Colonic mucosa (tissue), 4 donors: ENCODE measurements at places on chromosomes 2 and 18.
A peak's percentile ranks its signal among the peaks of the same experiment; 100 is the strongest.

- DNase-seq, result no peak
Observed at GRCh38 chr18:3494245-3494526, 44.2 kb downstream of the TGIF1 start.

- no peak for DNase-seq
Observed at GRCh38 chr2:36586672-36587071, 11.3 kb downstream of the FEZ2 start.

DNA sequence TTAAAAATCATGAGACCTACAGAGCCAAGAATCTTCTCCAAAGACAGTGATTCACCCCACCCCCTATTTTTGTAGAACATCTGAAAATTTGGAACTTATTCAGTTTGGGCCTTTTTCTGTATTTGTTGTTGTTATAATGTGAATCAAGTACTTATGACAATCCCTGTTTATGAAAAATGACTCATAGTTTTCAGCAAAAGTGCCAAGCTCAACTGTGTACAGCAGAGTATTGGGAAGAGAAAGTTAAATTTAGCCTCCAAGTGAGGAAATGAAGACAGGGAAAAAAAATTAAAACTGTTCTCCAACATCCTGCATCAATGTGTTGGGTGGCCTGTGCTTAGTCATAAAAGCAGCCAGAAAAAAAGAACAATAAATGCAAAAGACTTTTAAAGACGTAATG is 46.2 kb downstream of the LRATD1 start:
- no peak for DNase-seq

GRCh38 chr2:176852667-176853066 is 359.9 kb upstream of the HNRNPA3 start:
- no peak for DNase-seq

DNA sequence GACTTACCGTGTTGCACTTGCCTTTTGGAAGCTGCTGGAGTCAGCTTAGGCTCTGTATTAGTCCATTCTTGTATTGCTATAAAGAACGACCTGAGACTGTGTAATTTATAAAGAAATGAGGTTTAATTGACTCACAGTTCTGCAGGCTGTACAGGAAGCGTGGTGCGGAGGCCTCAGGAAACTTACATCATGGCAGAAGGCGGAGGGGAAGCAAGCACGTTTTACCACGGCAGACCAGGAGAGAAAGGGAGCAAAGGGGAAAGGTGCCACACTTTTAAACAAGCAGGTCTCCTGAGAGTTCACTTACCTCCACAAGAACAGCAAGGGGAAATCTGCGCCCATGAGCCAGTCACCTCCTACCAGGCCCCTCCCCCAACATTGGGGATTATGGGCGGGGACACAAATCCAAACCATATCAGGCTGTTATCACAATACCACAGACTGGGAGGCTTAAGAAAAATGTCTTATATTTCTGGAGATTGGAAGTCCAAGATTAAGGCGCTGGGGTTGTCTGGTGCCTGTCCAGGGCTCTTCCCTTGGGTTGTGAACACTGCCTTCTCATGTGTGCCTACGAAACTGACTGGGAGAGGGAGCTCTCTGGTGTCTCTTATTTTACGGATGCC is 3.6 kb upstream of the D2HGDH start:
- no peak for DNase-seq

- DNase-seq, result no peak
Observed at GRCh38 chr2:10478916-10479315, 30.8 kb upstream of the ODC1 start.

GRCh38 chr18:27599202-27599829 is 414.2 kb upstream of the CHST9 start:
- peak; percentile 52 for DNase-seq

- DNase-seq, result no peak
Observed at GRCh38 chr2:15768615-15769014, 171.7 kb upstream of the MYCN start.

DNA sequence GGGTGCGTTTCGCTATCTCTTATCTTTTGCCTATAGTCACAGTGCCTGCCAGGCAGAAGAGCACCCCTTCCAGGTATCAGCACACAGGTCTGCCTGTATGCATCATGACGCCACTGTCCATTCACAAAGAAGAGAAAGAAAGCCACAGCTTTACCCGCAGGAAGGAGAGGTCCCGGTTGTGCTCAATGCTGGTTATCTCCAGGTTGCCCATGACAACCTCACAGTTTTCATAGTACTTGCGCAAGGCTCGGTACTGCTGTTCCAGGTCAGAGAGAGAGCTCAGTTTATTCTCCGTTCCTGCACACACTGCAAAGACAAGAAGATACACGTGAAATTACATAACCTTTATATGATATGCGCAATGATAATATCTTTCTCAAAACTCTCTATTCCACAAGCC is 414.0 kb downstream of the ERBB4 start:
- DNase-seq, result no peak

- no peak for DNase-seq
Observed at GRCh38 chr2:101415220-101415619, 27.9 kb upstream of the CREG2 start.

DNA sequence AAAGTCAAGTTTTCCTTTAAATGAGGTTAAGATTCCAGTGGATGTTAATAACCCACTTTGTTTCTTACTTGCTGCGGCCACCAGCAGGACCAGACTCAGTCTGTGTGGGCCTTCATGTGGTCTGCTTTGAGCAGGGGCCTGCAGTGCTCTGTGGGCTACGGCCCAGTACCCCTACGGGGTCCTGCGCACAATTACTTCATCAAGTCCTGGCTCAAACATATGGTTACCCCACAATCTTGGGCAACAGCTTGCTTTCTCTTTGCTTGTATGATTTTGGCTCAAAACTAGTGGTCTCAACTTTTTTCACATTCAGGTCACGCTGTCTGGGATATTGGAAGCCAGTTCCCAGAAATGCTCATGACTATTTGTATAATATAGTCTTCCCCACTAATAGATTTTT is 64.2 kb downstream of the PTPN2 start:
- no peak for DNase-seq

DNA sequence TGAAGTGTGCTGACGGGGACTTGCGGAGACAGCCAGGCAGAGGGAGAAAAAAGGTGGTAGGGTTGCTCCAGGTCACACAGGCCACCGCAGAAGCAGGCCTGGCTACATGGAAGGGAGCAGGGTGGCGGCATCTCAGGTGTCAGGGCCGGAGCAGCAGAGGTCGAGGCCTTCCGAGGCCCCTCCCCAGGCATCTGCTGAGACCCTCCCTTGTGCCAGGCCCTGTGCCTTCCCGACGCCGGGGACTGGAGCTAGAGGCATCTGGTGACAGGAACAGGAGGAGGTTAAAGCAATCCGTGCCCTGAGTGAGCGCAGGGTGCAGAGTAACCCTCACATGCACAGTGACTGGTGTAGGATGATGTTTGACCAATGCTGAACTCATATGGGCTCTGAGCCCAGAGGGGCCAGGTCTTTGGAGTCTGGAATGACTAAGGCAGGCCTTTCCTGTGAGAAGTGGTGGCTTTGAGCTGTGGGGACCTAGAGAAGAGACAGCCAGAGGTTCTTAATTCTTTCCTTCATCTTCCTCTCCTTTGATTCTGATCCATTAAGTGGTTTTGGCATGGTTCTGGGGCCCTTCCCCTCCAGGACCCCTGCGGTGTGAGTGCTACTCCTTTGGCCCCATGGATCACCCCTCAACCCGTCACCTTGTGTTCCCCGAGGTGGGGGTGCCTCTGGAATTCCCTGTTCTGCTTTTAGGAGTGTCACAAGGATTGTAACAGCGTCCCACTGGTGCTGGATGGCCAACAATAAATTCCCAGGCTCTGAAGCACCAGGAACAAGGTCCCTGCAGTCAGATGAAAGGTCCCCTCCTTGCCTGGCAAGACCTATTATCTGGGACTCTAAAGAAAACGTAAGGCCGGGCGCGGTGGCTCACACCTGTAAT is 72.1 kb downstream of the KLHL29 start:
- no peak for DNase-seq

DNA sequence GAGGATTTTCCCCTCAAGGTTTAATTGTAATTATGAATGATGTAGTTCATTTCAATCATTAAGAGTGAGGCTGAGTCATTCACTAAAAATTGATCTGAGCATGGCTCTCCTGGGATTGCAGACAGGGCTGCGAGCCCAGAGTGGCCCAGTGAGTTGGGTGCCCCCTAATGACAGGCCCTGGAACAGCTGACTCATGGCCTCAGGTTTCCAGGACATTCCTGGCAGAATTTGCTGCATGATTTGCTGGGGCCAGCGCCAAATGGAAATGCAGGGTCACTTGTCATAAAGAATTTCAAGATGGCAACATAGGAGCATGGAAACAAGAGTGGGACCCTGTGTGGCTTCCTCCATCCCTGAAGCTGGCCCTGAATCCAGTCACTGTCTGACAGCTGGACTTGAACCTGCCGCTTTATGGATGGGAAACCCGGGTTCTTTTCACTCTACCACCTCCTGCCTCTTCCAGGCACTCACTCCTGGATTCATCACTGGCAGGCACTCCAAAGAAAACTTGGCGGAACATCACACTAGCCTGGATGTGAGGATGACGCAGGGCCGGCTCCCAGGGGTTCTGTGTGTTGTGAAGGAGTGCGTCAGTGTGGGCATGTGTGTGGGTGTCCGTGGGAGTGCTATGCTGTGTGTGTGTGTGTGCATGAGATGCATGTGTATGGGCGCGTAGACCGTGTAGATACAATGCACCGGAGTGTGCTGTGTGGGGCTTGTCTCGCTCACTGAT is 15.2 kb downstream of the OTOF start:
- DNase-seq, result no peak

GRCh38 chr2:222899413-222900181 is 38.8 kb downstream of the ACSL3 start:
- no peak for DNase-seq
